Caco-2 (cell line): ENCODE measurements at places on chromosomes 2 and 18.

DNA sequence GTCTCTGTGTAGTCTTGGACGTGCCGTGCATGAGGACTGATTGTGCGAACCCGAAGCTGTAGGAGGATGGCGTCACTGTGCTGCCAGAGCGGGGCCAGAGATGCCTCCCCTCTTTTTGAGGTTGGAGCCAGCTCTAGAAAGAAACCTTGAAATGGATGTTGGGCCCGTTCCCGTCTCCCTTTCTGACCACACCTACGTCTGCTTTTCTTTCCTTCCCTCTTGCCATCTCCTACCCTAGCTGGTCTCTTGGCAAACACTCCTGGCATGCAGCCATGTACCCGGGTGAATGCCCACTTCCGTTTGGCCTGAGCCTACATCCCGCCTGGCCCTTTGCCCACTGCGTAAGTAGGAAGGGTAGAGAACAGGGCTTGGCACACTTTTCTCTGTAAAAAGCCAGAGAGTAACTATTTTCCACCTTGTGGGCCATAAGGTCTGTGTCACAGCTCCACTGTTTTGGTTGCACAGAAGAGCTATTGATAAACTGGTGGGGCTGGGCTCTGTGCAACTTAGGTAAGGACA lies 37.4 kb downstream of the SH3BP4 start:
- no peak for DNase-seq

DNA sequence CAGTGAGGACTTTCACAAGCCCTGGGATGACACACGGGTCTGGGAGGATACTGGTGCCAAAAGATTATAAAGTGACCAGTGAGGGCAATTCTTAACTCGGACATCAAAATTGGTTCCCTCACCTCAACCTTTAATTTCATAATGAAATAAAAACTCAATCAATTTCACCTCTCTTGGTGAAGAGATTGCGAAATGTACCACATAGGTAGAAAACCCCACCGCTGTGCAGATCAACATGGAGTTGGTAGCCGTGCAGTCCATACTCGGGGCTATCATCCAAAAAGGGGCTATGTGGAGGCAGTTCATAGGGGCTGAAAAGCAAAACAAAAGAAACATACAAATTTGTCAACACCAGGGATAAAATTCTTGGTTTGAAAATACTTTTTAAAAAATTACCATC lies 24.4 kb downstream of the FBXO15 start:
- no peak for DNase-seq

- DNase-seq = no peak
Measured at GRCh38 chr2:101306410-101306809, 2.1 kb downstream of the RNF149 start.

DNA sequence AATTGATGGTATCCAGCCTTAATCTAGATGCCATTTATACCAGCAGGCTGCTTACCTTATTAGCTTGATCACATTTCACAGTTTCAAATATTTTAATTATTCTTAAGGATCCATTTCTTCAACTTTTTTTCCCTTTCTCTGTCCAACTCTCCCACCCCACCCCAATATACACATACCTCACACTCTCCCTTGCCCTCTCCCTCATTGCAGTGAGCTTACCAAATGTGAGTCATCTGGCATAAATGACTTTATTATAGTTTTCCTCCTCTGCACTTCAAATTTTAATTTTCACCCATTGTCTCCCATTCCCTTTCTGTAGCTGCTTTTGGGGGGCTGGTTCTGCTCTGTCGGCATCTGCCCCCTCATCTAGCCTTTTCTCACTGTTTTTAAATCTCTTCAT lies 12.9 kb downstream of the HTR2B start:
- DNase-seq = no peak

DNA sequence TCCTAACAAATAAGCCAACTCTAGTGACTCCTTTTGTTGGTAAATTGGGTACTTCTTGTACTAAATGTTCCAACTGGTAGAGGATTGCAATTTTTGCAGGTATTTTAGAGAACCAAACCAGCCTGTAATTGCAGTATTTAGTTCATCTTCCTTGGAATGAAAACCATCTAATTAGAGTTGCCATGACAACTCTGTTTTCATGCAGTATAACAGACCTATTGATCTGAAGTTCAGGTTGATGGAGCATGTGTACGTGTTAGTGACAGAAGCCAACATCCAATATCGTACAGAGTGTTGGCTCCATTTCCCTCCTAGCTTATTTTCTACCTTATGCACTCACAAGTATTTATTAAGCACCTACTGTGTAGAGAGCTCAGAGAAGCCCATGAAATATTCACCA lies 176.3 kb upstream of the FOSL2 start:
- no peak for DNase-seq

- no peak for DNase-seq
Measured at GRCh38 chr2:15872854-15873253, 67.5 kb upstream of the MYCN start.

- no peak for DNase-seq
Measured at GRCh38 chr2:231117922-231118613, 6.8 kb downstream of the HTR2B start.

DNA sequence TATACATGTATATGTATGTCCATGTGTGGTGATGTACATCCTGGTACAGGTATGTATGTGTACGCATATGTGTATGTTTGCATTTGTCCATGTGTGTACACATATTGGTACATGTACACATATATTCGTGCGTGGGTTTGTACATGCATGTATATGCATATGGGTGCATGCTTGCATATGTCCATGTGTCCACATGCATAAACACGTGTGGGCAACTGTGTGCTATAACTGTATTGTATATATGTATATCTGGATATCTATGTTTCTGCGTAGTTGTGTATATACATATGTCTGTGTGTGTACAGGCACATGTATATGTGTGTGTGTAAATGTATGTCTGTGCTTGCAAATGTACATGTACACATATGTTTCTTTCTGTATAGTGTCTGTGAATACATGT lies 858.5 kb downstream of the CNTNAP5 start:
- DNase-seq = no peak

GRCh38 chr2:217256251-217256650 lies 396.4 kb upstream of the TNP1 start:
- no peak for DNase-seq

GRCh38 chr2:186891185-186891621 lies 42.2 kb upstream of the ZSWIM2 start:
- DNase-seq = no peak

DNA sequence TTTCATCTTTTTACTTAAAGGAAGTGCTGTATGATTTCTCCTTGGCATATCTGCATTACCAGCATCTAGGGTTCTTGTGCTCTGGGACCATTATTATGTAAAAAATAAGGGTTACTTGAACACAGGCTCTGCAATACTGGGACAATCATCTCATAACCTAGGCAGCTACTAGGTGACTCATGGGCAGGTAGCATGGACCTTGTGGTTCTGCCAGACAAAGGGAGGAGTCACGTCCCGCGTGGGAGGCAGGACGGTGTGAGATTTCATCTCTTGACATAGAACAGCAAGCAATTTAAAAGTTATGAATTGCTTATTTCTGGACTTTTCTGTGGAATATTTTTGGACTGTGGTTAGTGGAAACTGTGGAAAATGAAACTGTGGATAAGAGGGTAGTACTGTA lies 34.1 kb downstream of the ASAP2 start:
- no peak for DNase-seq

DNA sequence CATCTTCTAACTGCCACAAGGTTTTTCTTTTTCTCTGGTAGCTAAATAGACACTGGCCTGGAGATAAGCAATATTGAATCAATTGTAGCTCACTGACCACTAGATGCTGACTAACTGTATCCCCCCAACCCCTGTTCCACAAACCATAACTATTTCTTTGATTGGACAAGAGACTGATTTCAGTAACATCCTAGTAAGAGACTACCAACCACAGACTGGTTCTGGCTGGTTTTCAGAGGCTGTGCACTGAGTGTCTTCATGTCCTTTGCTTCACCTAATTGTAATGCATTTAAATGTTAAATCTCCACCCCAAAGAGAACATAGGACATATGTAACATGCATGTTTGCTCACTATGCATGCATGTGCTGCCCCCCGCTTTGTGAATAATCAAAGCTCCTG lies 3.2 kb upstream of the AAK1 start:
- no peak for DNase-seq

- no peak for DNase-seq
Measured at GRCh38 chr2:51454177-51454576, 422.2 kb upstream of the NRXN1 start.
